ENCODE measurements at places on chromosomes 12 and 14.

- no peak for DNase-seq
These were observed 9.2 kb upstream of the PYROXD1 start for GRCh38 chr12:21428241-21428640.

DNA sequence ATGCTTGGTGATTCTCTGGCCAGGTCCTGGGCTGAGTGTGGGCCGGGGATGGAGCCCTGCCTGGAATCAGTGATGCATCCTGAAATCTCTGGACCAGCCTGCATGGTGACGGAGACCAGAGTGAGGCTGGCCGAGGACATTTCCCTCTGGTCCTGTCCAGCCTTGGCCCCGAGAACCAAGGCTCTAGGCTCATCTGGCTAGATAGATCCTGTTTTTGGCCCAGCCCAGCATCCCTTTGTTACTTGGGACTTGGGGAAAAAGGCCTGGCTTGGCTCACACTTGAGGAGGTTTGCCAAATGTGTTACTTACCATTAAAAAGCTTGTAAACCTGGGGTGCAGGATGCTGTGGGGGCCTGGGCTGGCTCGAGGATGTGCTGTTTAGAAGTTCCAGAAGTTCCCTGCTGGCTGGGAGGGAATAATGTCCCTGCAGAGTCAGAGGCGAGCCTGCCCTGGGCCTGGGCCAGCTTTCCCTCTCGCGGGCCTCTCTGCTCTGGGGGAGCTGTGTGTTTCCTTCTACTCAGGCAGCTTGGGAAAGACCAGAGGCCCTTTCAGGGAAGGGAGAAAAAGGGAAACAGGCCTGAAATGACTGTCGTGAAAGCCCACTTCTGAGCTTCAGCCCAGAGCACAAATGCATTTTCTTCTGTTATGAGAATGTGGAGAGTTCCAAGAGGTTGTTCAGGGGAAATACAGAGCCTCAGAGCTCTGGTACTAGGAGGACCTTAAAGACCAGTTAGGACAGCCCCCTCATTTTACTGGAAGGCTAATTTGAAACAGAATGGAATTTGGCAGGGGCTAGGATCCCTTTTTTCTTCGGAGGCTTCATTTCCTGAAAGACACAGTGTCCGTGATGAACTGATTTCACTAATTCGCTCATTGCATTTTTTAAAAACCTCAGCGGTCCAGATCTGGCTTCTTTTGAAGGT lies 47.2 kb upstream of the CTDSP2 start:
- DNase-seq: peak; percentile 38

DNA sequence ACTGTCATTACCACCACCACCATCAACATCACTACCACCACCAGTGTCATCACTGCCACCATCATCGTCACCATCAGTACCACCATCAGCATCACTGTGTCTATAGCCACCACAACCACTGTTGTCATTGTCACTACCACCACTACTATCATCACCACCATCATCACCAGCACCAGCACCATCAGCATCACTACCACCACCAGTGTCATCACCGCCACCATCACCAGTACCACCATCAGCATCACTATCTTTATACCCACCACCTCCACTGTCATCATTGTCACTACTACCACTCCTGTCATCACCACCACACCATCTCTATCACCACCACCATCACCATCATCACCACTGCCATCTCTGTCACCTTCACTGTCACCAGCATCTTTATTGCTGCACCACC lies 60.6 kb downstream of the BEGAIN start:
- DNase-seq: no peak

DNA sequence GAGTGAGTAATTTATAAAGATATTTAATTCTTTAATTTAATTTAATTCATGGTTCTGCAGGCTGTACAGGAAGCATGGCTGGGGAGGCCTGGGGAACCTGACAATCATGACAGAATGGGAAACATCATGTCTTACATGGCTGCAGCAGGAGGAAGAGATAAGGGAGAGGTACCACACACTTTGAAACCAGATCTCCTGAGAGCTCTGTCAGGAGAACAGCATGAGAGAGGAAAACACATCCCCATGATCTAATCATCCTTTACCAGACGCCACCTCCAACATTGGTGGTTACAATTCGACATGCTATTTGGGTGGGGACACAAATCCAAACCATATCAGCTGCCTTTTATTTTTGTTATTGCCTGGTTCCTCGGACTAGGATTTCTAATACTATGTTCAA lies 928.6 kb downstream of the TMEM121 start:
- no peak for DNase-seq

- no peak for DNase-seq
These were observed 51.4 kb downstream of the C14orf132 start for GRCh38 chr14:96090441-96091148.

DNA sequence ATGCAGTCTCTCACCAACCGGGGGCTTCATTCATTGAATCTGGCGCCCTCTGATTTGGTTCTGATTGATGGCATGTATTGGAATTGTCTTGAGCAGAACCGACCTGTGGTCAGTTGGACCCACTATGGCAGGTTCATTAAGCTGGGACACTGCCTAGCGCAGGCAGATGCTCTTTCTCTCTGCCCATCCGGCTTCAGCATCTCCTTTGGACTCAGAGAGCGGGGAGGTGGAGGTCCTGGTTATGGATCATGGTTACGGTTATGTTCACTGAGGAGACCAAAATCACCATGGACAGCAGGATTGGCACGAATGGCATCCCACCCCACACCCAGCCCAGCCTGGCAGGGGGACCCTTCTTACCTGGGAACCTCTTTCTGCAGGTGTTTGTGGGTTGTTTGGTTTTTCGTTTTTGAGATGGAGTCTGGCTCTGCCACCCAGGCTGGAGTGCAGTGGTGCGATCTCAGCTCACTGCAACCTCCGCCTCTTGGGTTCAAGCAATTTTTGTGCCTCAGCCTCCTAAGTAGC lies 16.4 kb upstream of the BCL7A start:
- no peak for DNase-seq

DNA sequence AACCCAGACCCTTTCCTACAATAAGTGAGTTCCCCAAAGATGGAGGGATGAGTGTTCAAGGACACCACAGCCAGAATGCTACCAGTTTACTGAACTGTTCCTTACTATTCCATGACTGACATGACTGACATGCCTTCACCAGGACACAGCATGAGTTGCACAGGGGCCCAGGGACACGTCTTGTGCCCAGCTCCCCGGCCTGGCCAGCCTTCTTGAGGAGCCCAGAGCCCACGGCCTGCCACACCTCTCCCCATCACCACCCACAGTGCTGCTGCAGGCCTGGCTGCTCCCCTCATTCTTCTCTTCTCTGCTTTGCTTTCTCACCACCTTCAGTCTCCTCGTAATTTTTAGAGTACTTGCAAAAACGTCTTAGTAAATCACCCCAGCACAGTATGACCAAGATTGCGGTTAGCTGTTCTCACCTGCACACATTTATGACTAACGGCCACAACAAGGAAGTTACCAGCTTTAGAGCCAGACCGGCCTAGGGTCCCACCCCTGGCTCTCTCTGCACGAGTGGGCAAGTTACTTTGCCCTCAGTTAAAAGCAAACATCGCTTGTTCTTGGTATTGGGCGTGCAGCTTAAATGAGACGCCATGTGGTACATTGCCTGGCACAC lies 18.5 kb downstream of the PPP2R5E start:
- DNase-seq: no peak

DNA sequence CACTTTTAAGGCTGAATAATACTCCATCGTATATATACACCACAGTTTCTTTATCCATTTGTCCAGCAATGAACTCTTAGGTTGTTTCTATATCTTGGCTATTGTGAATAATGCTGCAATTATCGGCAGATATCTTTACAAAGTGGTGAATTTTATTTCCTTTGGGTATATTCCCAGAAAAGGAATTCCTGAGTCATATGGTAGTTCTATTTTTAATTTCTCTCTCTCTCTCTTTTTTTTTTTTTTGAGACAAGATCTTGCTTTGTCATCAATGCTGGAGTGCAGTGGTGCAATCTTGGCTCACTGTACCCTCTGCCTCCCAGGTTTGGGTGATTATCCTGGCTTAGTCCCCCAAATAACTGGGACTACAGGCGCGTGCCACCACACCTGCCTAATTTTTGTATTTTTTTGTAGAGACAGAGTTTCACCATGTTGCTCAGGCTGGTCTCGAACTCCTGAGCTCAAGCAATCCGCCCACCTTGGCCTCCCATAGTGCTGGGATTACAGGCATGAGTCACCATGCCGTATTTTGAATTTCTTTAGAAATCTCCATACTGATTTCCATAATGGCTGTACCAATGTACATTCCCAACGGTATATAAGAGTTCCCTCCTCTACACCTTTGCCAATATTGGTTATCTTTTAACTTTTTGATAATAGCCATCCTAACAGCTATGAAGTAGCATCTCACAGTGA lies 98.4 kb downstream of the EFCAB11 start:
- no peak for DNase-seq

GRCh38 chr12:112288638-112289037 lies 93.6 kb downstream of the HECTD4 start:
- no peak for DNase-seq

GRCh38 chr12:67916266-67916970 lies 72.8 kb upstream of the IFNG-AS1 start:
- no peak for DNase-seq

GRCh38 chr12:66320996-66321395 lies 18.7 kb downstream of the HELB start:
- no peak for DNase-seq

- no peak for DNase-seq
These were observed 44.6 kb upstream of the TUNAR start for GRCh38 chr14:95832012-95832411.

GRCh38 chr12:65248656-65249633 lies 29.5 kb upstream of the MSRB3 start:
- DNase-seq: no peak

GRCh38 chr14:96461950-96462798 lies 40.0 kb upstream of the PAPOLA start:
- no peak for DNase-seq

DNA sequence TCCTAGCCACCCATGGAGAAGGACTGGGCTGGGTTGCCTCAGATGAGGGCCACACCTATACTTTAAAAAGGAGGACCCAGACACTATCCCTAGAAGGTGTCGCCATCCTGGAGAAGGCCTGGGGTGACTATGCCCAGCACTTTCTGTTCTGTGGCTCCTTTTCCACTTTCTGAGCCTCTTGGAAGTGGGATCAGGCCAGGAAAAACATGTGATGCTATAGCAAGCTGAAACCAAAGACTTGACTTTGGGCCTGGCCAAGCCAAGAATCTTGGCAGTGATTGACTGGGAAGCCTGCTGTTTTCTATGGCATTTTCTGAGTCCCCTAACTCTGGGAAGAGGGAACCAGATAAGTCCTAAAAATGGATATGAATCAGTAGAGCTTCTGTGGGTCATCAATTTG lies 332.3 kb downstream of the ZFP36L1 start:
- DNase-seq: no peak

DNA sequence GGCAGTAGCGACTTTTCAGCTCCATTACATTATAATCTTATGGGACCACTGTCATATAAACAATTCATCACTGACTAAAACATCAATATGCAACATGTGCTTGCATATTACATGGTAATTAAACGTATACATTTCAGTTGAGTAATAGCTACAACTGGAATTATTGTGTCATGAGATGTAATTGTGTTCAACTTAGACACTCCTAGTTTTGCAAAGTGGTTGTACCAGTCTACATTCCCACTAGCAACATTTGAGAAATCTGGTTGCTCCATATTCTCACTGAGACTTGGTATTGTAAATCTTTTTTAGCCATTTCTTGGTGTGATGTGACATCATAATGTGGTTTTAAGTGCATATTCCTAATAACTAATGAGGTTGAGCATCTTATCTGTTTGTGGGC lies 90.0 kb downstream of the CAPZA3 start:
- DNase-seq: no peak

- DNase-seq: no peak
These were observed 104.8 kb downstream of the VRK1 start for GRCh38 chr14:96902004-96902403.

GRCh38 chr14:81305743-81306142 lies 85.0 kb upstream of the GTF2A1 start:
- DNase-seq: no peak

GRCh38 chr14:103416916-103417315 lies 31.7 kb downstream of the MARK3 start:
- DNase-seq: no peak

GRCh38 chr14:22336031-22336430 lies 253.0 kb downstream of the DAD1 start:
- DNase-seq: no peak

DNA sequence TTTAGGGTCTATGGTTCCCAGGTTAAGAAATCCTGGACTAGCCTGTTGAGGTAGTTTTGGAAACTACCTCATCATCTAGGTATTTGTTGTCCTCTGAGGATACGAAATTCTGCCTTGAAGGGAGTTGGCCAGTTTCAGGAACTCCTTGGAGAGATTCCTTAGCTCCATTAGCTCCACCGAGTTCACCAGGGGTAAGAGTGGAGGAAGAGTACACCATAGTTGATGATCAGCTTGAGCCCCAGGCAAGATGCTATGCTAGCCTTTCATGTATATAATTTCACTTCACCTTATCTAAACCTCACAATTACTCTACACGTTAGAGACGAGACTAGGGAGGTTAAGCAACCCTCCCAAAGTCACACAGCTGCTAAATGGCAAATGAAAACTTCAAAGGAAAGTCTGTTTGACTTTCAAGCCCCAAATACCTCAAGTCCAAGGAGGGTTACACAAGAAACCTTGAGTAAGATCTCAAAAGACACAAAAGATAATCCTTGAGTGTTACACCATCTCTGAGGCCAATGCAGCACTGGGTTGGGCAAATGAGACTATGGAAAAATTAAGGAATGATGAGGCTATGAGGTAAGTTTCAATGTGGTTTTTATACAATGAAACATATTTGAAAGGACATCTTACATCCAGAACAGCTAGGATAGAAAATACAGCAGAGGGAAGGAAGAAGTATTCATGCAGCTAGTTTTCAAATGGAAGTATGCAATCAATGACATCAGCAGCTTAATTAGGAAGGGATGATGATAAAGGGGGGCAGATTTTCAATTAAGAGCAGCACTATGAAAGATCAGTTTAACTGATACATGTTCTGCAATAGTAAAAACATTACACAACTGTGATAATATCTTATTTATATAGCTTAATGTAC lies 97.2 kb upstream of the KRAS start:
- no peak for DNase-seq

DNA sequence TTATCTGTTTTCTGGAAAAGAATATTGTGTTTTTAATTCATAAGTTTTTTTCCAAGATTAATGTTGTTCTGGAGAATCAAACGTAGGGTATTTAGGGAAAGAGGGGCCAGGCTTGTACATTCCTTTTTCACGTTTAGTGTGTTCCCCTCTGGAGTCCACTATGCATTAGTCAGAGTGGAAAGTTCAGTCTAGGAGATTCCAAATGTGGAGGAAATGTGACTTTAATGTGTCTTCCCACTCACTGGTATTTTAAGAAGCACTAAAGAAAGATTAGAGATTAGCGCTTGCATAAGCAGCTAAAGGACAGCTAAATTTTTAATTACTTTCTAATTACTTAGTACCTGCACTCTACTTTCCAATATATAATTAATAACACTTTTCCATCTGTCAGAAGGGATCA lies 4.4 kb upstream of the PDE6H start:
- no peak for DNase-seq

GRCh38 chr12:40248034-40248433 lies 23.2 kb downstream of the LRRK2 start:
- DNase-seq: no peak

GRCh38 chr12:103114296-103115055 lies 157.0 kb downstream of the ASCL1 start:
- no peak for DNase-seq

Measured in cerebellar nuclear complex (tissue), 1 donor.